ENCODE measurements at places on chromosomes 1 and 21.
A peak's percentile ranks its signal among the peaks of the same experiment; 100 is the strongest.

DNA sequence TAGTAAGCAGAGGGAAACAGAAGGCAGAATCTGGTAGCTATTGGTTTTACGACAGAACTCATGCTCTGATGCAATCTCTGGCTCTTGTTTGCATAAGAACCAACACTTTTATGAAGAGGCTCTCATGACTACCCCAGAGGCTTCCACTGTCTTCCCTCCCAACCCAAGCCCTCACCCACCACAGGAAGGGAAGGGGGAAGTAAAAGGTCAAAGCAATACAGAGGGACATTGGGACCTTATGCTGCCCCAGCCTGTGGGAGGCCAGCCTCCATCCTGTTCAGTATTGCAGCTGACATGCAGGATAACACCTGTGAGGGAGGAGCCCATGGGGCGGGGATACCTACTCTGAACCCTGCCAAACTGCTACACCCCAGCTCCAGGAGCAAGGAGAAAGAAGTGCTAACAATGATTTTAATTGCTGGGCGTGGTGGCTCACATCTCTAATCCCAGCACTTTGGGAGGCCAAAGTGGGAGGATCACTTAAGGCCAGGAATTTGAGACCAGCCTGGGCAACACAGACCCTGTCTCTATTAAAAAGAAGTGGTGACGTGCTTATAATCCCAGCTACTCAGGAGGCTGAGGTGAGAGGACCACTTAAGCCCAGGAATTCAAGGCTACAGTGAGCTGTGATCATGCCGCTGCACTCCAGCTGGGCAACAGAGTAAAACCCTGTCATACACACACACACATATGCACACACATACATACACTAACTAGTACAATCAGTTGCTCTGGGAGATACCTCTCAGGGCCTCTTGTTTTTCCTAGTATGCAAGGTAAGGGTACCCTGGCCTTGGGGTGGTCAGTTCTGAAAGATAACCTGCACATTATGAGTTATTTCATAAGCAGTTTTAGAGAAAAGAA is 9.5 kb downstream of the MR1 start:
- no peak for DNase-seq

GRCh38 chr1:155983191-155984024 is 5.1 kb upstream of the ARHGEF2 start:
- DNase-seq: no peak

GRCh38 chr21:38343691-38344090 is 86.9 kb downstream of the KCNJ15 start:
- no peak for DNase-seq

DNA sequence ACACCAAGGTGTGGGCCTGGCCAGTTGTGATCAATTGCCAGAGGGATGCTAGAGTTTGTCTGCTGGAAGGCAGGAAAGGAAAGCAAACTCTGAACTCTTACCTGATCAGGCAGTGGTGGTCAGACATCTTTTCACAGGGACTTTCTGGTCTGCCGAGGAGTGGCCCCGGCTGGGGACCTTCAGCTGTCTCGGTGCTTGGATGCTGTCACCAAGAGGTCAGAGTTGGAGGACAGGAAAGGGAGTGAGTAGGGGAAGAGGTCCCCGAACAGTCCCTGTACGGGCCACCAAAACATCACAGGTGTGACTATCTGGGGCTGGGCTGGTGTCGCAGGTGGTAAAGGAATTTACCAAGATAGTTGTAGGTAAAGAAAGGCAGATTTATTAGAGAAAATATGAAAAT is 17.7 kb upstream of the METTL13 start:
- DNase-seq: no peak

- no peak for DNase-seq
These were observed 8.7 kb upstream of the OLIG1 start for GRCh38 chr21:33061233-33061632.

GRCh38 chr1:9490605-9491339 is 48.5 kb upstream of the SLC25A33 start:
- peak; percentile 61 for DNase-seq

GRCh38 chr1:53274026-53274425 is 35.7 kb upstream of the MAGOH start:
- DNase-seq: no peak

DNA sequence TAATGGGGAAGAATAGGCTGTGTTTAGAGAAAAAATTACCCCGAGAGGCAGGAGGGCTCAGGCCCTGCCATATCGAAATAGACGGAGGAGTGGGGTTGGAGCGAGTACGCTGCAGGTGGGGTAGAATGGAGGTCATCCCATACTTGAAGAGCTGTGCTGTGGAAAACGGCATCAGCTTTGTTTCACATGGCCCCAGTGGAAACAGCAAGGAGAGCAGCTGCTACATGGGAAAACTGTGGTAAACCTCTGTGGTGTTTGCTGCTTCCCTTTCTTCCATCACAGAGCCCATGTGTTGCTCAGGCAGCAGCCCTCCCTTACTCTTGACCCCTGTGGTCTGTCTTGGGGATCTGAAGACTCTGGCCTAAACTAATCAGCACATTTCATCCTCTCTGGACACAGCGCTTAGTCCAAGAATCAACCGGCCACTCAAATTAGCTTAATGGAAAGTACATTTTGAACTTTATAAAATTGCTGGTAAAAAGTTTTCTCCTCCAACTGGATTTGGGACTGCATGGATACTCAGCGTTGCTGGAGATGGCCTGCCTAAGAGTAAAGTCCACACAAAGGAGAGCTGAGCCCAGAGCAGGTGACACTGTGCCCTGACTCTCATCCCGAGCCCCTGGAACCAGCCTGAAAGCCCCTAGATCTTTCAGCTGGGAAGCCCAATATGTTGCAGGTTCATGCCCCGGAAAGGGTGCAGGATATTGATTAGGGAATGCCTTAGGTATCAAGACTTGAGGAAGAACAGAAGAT is 127.1 kb upstream of the GADD45A start:
- no peak for DNase-seq

DNA sequence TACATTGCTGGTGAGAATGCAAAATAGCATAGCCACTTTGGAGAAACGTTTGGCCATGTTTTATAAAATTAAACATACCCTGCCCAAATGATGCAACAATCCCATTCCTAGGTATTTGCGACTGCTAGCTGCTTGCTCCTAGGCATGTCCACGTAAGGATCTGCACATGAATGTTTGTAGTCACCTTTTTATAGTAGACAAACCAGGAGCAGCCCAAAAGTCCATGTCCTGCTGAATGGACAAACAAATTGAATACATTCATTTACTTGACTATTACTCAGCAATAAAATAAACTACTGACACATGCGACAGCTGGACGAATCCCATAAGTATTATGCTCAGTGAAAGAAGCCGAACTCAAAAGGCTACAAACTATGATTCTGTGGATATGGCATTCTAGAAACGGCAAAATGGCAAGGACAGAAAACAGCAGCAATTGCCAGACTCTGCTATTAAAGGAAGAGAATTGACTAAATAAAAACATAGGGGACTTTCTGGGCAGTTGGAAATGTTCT is 161.9 kb upstream of the GALNT2 start:
- no peak for DNase-seq

GRCh38 chr1:92968138-92969032 is 7.1 kb upstream of the DIPK1A start:
- DNase-seq: no peak

DNA sequence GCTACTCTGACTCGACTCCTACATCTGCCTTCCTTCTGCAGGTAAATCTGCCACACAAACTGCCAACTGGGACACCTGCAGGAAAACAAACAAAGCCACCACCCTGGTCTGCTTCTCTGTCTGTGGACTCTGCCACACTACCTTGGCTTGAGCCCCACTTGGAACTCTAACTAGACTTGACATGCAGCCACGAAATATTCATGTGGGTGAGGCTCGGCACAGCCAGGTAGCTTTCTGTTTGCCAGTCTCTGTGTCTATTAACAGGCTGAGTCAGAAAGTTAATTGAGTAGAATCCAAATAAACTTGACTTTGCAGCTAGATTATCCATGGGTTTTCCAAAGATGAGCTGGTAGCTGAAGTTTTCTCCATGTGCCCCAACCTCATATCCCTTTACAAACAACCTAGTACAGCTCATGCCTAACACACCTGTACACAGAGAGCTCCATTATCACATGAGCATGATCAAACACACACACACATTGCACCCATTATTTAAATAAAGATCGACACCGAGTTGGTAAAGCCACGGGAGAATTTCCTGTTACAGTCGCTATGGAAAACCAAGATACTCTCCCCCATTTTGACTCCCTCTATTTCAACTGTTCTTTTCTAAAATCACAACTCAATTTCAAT is 808 bp downstream of the C1orf116 start:
- DNase-seq: no peak

GRCh38 chr1:21924503-21925005 is 12.6 kb downstream of the HSPG2 start:
- no peak for DNase-seq

DNA sequence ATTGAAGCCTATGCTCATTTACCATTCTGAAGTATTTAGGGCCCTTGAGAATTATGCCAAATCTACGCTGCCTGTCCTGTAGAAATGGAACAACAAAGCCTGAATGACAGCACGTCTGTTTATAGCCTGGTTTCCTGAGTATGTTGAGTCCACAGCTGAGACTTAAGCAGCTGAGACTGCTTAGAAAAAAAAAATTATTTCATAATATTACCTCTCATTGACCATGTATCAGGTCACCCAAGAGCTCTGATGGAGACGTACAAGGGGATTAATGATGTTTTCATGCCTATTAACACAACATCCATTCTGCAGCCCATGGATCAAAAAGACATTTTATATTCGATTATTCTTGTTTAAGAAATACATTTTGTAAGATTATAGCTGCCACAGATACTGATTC is 387.2 kb upstream of the NCAM2 start:
- no peak for DNase-seq

GRCh38 chr1:73832276-73833181 is 365.4 kb downstream of the LRRIQ3 start:
- DNase-seq: no peak

- DNase-seq: no peak
These were observed 16.2 kb downstream of the MIER1 start for GRCh38 chr1:66940981-66941380.

DNA sequence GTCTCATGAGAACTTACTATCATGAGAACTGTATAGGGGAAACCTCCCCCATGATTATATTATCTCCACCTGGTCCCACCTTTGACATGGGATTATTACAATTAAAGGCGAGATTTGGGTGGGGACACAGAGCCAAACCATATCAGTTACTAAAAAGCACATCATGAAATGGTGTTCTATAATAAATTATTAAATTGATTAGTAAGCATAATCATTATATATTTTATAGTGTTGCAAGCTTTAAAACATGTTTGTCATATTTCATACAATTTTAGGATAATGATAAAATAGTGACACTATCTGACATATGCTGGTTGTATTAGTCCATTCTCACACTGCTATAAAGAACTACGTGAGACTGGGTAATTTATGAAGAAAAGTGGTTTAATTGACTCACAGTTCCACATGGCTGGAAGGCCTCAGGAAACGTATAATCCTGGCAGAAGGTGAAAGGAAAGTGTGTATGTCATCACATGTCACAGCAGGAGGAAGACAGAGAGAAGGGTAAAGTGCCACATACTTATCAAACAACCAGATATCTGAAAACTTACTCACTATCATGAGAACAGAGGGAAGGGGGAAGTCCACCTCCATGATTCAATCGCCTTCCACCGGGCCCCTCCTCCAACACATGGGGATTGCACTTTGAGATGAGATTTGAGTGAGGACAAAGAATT is 539.2 kb upstream of the OLFM3 start:
- no peak for DNase-seq

- no peak for DNase-seq
These were observed 36.0 kb downstream of the ZNF281 start for GRCh38 chr1:200373811-200374231.

DNA sequence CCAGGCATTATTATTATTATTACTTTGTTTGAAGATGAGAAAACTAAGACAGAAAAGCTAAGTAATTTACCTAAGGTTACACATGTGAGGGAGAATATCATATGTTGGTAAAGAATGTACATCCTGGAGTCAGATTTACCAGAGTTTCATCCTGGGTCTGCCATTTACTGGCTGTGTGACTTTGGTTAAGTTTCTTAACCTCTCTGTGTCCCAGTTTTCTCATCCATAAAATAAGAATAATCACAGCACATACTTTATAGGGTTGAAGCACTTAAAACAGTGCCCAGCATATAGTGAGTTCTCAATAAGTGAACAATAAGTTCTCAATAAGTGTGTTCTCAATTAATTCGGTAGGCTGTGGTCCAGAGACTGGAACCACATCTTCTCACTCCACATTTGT is 32.5 kb downstream of the UBE2U start:
- DNase-seq: no peak

- DNase-seq: no peak
These were observed 68.5 kb downstream of the DYRK1A start for GRCh38 chr21:37435120-37435519.

- no peak for DNase-seq
These were observed 225.4 kb downstream of the TRABD2B start for GRCh38 chr1:47771751-47772150.

DNA sequence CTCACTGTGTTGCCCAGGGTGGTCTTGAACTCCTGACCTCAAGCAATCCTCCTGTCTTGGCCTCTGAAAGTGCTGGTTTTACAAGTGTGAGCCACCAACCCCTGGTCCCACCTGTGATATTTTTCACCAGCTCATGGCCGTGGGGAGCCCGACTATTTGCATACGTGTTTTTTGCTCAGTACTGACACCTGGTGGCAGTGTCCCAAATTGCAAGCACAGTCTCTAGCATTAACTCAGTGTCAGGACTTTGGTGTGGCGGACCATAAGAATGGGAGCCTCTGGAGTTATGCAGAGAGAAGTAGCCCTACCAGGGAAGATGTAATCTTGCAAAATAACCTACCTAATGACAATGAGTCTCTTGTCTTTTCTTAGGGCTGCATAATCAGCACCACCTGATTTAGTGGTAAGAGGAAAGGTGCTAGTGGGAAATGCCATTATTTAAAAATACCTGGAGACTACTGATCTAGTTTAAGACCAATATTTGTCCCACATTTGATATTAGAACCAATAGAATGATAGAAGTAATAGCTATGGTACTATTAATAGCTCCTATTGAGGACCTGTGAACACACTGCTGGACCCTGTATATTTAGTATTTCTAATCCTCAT is 305.4 kb downstream of the DISC1 start:
- DNase-seq: peak; percentile 37

- no peak for DNase-seq
These were observed 147.8 kb upstream of the ATP1B1 start for GRCh38 chr1:168958562-168959289.

DNA sequence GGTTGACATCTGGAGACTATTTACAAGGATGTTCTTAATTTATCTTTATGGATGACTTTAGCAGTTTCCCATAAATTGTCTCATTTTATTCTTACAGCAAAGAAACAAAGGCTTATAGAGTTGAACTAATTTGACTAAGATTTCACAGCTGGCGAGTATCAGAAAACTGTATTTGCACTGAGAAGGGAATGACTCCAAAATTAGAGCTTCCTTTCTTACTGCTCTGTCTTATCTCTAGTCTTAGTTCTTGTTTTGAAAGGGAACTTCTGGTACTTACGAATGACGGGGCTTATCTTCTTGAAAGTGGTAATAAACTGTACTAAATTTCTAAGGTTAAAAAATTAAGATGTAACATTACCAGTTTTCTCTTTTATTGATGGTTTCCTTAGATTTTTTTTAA is 13.6 kb downstream of the CNST start:
- DNase-seq: no peak

GRCh38 chr1:153540394-153541361 is at the start of gene S100A5:
Gene S100A5 (minus strand): TSS chr1:153540934. CDS start chr1:153540191, 743 bp downstream.
- DNase-seq: peak; percentile 38

Measured in stimulated activated CD4-positive, alpha-beta T cell treated with anti-CD3 and anti-CD28 coated beads, Interleukin-15, amount 100 ng/mL, for 48 hours (primary cell).